ENCODE measurements at places on chromosomes 7 and 10.

GRCh38 chr10:110068780-110069179 is 61.0 kb downstream of the ADD3 start:
- DNase-seq = no peak

DNA sequence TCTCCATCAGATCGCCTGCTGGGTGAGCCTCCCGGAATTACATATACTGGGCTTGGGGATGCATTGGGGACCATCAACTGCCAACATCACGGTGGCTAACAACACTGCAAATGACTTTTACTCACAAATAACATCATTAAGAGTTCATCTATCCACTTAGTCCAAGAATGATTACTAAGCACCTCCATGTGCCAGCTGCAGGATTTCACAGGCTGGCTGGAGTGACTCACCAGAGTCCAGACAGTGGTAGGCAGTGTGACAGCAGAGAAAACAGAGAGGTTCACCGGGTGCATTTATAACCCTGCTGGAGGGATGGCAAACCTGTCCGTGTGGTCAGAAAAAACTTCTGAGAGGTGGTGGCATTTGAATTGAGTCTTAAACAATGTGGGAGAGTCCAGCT is 3.2 kb upstream of the IGFBP3 start:
- DNase-seq = no peak

GRCh38 chr10:6275022-6275997 is 72.6 kb downstream of the PFKFB3 start:
- peak; percentile 85 for DNase-seq

DNA sequence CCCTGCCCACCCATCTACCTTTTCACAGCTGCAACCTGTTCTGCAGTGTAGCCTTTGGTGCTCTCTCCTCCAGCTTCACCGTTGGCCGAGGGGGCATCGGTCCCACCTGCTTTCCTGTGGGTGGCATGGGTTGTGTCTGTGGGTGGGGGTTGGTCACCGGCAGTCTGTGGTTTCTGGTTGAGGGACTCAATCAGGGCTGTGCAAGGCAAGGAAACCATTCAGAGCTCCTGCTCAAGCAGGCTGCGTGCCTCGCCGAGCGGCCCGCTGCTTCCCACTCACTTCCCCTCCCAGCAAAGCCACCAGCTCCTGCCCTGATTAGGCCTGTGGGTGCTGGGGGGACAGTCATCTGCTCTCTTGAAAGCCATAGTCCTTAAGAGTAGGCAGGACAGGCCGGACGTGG is 9.8 kb downstream of the DNAJB12 start:
- no peak for DNase-seq

- DNase-seq = no peak
These were observed 67.3 kb downstream of the ST7 start for GRCh38 chr7:117020591-117020973.
